Activated T-helper 17 cell treated with anti-CD3 and anti-CD28 coated beads, Interleukin-2, amount 50 U/mL, for 72 hours (primary cell): ENCODE measurements at places on chromosomes 11 and 22.

GRCh38 chr11:101584129-101584515, 315 bp upstream of the TRPC6 start:
- no peak for ATAC-seq

- no peak for ATAC-seq
Measured at GRCh38 chr11:31421820-31422219, 52.2 kb downstream of the DNAJC24 start.

DNA sequence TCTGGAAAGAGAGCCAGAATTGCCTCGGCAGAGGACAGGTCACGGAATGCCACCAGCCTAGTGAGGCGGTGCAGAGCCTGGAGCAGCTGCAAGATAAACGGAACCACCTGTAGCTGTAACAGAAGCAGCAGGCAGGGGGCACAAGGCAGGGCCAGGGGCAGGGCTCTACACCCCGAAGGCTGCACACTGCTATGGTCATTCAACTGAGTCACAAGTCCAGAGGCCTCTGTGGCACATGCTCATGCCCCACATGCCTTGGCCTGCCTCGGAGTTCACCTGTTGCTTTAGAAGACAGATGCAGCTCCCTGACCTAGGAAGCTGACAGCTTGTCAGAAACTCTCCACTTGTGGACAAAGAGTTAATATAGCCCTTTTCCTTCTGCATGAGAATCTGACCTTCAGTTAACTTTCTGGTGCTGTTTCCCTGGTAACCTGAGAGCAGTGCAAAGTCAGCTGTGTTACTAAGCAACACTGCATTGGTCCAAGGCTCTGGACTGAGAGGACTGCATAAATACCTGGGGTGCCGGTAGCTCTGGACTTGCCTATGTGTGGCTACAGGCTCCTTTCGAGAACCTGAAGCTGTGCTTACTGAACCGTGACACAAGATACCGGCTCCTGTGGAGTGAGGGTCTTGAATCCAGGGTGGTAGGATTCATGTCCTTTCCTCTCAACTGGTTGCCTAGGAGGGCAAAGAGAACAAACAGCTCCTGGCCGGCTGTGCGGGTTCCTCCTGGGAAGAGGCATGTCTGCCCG, 10.5 kb downstream of the COMMD9 start:
- no peak for ATAC-seq

- no peak for ATAC-seq
Measured at GRCh38 chr22:46684706-46685105, 53.3 kb downstream of the CERK start.

- ATAC-seq = peak; percentile 20
Measured at GRCh38 chr11:106077609-106078455, at the start of gene AASDHPPT. AASDHPPT (plus strand) TSS chr11:106077662; CDS start chr11:106077711, 49 bp downstream.

DNA sequence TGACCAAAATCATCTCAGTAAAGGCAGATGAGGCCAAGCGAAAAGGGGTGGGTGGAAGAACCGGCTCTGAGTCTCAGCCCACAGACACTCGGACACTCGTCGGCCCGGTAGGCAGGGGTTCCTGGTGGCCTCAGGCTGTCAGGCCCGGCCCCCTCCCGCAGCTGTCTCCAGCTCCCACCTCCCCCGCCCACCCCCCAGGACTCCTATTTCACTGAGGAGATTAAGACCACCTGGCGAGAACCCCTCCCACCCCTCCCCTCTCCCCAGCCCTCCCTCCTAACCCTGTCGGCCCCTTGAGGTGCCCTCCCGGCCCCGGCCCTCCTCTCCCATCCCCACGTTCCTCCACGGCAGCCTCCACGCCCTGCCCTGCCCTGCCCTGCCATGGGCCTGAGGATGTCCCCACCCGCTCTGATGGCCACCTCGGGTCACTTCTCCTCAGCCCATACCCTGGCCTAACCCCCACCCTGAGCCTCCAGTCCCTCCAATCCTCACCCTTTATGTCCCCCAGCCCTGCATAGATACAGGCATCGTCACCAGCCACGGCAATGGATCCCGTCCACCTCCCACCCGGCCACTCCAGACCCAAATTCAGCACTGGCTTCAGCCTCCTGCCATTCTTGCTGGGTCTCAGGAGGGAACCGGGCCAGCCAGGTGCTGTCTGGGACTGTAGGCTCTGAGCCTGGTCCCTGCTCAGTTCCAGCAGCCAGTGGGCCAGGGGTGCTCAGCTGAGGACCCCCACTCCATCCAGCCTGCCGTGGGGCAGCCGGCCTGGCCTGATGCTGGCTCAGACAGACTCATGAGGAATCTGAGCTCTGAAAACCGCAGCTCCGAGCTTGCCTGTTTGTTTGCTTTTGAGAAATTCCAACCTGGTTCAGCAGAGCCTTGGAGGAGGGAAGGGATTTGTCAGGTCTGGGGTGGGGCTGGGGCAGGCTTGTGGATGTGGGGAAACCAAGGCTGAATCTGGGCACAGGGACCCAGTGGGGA, 9.8 kb upstream of the TBX1 start:
- no peak for ATAC-seq

- no peak for ATAC-seq
Measured at GRCh38 chr22:21688706-21689381, 23.0 kb downstream of the PPIL2 start.

GRCh38 chr22:30637701-30638114, 2.1 kb downstream of the SLC35E4 start:
- ATAC-seq = no peak

DNA sequence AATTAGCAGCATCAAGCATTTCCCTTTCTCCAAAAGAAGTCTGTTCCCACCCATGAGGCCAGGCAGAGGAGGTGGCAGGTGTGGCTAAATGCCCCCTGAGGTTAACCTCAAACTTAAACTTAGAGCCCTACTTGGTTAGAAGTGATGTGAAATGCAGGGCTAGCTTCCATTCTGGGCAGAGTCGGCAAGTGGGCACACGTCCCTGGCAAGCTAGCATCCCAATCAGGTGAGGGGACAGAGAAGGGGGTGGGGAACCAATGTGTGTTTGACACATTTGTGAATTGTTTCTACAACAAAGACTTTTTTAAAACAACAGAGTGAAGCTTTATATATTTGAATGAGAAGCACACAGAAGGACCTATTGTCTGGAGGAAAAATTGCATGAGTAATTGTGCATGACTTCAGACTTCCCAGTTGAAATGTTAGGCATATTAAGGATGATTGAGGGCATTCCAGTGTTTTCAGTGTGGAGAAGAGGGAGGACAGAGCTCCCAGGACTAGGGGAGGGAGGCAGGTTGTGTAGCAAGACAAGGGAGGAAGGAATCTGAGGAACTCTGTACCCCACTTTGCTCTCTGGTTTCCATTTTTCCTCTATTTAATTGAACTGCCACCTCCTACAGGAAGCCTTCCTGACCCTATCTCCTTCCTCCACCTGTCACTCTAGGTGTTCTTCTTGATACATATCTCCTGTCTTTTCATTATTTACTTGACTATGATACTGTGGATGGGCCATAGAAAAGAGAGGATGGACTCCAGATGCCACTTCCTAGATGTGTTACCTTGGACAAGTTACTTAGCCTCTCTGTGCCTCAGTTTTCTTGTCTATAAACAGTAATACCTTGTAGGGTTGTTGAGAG, 83.3 kb upstream of the PICALM start:
- ATAC-seq = no peak
